NCI-H1417 (cell line): ENCODE measurements at places on chromosomes 1 and 21.

GRCh38 chr1:162349635-162350330, 26.9 kb downstream of the SPATA46 start:
- DNase-seq = peak; percentile 15

DNA sequence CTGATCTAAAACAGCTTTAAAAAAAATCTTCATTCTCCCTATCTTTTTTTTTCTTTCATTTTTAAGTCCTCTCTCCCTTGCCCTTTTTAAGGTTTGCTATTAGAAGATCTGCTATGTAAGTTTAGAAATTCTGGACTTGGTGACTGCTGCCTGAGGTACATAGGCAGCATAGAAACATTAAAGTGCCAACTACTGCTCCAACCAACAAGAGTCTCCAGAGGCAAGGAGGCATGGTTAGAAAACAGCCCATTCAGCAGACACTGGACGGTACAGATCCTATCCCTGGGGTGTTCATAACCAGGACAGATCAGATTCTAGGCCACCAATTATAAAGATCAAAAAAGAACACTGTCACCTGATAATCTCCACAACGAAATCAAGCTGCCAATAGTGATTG, 36.6 kb downstream of the GPR3 start:
- no peak for DNase-seq

DNA sequence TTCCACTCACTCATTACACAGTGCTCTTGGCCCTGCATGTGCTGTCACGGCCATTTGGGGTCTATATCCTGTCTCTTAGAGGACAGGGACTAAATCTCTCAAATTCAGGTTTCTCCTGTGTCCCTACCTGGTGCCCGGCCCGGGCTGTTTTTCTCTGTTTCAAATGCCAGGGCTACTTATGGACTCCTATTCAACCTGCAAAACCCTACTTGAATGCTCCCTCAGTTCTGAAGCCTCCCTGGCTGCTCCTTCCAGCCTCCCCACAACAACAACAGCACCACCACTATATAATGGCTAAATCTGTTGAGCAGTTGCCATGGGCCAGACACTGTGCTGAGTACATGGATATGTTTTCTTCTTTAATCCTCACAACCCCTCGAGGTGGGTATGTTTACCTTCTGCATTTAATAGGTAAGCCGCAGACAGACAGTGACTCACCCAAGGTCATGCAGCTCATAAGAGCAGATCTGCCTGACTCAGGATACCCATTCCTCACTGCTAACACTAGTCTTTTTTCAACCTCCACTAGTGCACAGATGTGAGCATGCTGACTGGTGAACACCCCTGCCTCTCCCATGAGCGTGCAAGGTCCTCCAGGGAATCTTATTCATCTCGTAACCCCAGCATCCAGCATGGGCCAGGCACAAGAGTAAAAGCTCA, 29.9 kb downstream of the DHRS3 start:
- DNase-seq = no peak

DNA sequence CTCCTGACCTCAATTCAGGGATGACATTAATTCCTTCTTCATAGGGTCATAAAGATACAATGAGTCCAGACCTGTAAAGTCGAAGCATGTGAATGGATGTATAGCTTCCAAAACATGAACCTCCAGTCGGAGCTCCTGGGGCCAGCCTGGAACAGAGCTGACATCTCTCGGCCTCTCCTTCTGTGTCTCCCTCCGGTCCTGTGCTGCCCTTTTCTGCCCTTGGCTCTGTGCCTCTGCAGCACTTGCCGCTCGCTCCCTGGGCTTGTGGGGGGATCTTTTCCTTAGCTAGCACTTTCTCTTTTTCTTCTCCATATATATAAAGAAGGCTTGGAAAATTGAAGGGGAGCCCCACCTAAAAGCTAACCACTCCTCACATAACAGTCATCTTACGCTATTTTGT, 42.5 kb downstream of the TMCC2 start:
- DNase-seq = no peak

- DNase-seq = peak; percentile 52
Observed at GRCh38 chr1:59768792-59769735, 45.7 kb upstream of the HOOK1 start.

GRCh38 chr1:173294843-173295242, 87.7 kb upstream of the TNFSF4 start:
- DNase-seq = no peak

GRCh38 chr1:18643154-18644012, 12.7 kb downstream of the PAX7 start:
- no peak for DNase-seq

GRCh38 chr1:163085904-163086268, 16.7 kb downstream of the RGS4 start:
- DNase-seq = no peak

DNA sequence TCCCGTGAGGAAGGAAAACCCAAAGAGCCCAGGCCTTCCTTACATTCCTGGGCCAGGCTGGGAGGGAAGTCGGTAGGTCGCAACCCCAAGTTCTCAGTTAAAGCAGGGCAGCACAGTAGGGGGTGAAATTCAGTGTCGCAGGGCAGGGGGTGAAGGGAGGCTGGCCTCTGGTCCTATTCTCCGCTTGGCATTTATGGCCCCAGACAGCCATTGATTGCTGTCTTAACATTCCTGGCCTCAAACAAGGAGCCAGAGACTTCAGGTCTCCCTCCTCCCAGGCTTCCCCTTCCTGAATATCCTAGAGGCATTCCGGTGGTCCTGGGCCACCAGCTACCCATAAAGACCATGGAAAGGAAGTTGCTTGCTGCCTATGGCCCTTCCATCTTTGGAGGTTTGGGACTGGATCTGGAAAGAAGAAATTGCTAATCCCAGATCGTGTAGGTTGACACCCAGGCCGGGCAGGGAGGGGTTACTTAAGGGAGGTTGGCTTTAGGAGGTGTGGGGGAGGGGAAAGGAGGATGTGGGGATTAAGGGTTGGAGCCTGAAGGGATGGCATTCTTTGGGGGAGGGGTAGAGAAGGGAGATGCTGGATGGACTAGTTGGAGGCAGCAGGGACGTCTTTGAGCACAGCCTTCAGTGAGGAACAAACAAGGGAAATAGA, 1.7 kb downstream of the LIN28A start:
- no peak for DNase-seq

GRCh38 chr1:192703283-192704206, 67.6 kb downstream of the RGS13 start:
- DNase-seq = no peak

GRCh38 chr1:240743705-240744104, 131.8 kb upstream of the GREM2 start:
- no peak for DNase-seq

GRCh38 chr1:28374297-28374696, 4.8 kb downstream of the PHACTR4 start:
- DNase-seq = no peak

GRCh38 chr1:224629965-224630364, 13.8 kb downstream of the CNIH3 start:
- peak; percentile 21 for DNase-seq

GRCh38 chr1:154519591-154519991, 17.4 kb upstream of the SHE start:
- no peak for DNase-seq

DNA sequence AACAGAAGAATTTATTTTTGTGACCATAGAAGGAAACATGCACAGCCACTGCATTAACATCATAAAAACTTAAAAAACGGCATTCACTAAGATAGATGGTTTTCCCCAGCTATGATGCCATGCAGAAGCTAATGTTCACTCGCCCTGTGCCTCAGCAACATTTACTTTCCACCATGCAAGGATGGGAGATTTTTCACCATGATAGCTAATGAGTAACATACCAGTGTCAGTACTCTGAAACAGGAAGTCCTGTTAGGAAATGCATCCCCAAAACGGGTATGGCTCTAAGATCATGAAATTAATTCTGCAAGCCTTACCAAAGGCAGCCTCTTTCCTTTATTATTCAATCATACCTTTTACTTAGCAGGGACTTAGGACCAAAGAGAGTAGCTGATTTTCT, 17.5 kb upstream of the VAMP3 start:
- DNase-seq = no peak

DNA sequence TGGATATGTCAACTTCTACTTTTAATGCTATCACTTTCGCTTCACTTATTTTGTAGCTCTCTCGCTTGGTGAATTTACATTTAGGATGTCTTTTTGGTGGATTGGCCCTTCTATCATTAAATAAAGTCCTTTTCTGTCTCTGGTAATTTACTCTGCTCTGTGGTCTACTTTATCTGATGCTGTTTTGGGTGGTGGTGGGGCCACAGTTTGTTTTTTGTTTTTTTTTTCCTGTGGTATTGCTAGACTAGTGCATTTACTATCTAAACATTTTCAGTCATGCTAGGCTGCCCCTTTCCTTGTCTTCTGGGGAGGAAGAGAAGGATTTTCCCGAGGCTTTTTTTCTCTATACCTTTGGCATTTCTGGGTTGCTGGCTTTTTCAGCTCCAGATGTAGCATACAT, 18.1 kb upstream of the FCRLA start:
- no peak for DNase-seq

DNA sequence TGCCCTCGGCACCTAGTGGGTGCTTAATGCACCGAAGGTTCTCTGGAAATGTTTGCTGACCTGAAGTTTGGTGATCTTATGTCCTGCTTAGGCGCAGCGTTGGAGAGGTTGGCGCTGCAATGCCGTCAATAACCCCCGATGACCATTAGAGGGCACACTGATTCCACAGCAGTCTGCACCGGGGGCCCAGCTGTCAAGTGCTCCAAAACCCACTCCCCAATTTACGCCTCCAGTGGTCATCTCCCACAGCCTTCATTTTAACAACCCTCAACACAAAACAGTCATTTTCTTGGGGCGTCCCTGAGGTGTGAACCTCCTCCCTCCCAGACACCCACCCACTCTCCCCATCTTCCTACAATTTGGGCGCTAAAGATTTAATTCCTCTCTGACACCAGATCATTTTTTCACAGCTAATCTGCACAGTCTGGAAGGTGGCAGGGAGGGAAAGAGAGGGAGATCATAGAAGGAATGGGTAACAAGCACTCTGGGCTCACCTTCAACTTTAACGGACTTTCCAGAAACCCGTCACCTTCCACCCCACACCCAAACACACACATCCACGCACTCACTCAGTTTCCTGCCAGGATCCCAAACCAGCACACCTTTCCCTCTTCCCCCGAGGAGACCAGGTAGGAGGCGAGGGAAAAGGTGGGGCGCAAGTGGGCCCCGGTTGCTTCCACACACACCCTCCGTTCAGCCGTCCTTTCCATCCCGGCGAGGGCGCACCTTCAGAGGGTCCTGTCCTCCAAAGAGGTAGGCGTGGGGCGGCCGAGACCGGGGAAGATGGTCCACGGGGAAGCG, 570 bp upstream of the NPR1 start:
- DNase-seq = peak; percentile 65

DNA sequence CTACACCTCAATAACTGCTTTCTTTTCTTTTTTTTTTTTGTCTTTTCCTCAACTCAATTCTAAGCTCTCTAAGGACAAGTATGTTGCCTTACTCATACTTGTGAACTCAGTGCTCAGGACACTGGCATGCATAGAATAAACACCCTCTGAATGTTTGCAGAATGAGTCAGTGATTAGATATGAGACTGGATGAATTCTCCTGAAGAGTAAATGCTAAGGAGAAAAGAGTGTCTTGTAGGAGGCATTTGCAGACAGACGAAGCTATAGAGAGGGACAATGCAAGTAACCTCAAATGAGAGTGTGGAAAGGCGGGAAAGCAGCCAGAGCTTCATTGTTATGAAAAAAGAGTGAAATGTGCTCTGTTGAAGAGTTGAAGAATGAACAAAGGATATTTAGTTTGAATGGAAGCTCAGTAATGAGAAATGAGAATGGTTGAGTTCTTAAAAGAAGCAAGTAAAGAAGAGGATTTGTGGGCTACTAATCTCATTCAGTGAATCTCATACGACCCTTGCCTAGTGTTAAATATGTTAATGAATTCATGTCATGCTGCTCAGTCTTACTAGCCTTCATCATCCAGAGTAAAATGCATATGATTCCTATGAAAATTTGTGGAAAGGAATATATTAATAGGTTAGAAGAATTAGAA, 166.1 kb upstream of the DPYD start:
- DNase-seq = no peak

GRCh38 chr1:115670476-115671175, 28.9 kb downstream of the VANGL1 start:
- peak; percentile 84 for DNase-seq

DNA sequence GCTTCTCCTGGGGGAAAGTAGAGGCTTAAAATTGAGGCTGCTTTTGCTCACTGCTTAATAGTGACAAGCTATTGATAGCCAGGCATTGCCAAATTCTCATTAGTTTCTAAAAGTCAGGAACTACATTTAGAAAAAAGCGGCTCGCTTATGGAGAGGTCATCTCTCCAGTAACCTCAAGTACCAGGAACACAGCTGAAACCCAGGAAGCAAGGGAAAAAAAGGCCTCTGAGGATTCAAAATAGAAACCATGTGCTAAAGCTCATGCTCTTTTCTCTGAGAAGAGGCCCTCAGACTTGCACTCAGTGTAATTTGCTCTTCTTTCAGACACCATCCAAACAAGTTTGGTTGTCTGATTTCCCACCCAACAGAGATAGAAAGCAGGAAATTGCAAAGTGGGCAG, 261.4 kb upstream of the USP25 start:
- no peak for DNase-seq

- DNase-seq = no peak
Observed at GRCh38 chr21:38293113-38293512, 36.3 kb downstream of the KCNJ15 start.

GRCh38 chr1:208747979-208748378, 503.8 kb upstream of the PLXNA2 start:
- peak; percentile 34 for DNase-seq

DNA sequence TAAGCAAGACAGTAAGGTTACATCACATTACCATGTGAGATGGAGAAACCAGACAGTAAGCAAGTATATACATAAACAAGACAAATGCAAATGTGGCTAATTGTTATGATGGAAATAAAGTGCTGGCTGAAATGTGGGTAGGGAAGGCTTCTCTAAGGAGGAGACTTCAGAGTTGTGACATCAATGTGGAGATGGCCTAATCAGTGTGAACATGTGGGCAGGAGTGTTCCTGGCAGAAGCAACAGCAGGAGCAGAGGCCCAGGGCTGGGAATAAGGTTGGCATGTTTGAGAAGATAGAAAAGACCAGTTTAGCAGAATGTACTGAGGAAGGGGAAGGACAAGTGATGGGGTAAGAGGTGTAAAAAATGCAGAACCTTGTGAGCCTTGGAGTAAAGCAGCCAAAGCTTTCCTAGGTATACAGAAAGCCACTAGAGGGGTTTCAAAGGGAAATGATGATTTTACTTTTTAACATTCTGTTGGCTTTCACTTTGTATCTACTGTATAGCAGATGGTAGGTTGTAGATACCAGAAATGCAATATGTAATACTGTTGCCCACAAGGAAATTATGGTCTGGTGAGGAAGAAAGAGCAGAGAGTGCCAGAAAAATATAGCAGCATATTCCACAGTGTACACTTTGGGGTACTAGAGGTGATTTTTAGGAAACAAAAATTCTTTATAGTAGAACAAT, 197.4 kb downstream of the FGGY start:
- DNase-seq = no peak

GRCh38 chr1:65681096-65681495, 111.6 kb upstream of the PDE4B start:
- DNase-seq = no peak

DNA sequence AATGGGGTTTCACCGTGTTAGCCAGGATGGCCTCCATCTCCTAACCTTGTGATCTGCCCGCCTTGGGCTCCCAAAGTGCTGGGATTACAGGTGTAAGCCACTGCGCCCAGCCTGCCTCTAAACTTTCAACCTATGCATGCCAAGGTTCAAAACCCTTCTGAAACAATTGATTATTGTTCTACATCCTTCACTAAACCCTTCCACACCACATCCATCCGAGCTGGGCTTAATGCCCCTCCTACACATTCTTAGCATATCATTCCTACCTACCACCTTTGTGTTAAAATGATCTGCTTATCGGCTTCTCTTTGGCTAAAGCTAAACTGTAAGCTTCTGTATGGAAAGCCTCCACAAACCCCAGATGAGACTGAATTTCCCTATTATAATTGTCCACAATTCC, 40.8 kb upstream of the DOCK7 start:
- DNase-seq = no peak
